ENCODE measurements at places on chromosomes 16 and 17.

DNA sequence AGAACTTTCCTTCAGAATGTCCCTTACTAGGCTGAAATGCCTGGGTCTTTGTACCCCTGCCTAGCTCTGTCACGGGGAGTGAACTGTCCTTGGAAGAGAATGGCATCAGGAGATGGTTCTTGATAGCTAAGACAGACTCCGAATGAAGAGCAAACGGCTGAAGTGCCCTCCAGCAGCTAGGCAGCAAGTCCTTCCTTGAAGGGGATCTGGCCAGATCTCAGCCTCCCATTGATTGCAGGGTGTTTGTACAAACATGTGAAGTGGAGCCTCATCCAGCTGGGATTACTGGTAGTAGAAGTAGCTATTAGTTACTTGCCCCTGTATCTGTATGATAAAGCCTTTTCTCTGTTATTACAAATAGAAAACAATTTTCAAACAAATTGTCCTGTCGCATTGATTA lies 30.9 kb downstream of the LRRC36 start:
- no peak for DNase-seq

DNA sequence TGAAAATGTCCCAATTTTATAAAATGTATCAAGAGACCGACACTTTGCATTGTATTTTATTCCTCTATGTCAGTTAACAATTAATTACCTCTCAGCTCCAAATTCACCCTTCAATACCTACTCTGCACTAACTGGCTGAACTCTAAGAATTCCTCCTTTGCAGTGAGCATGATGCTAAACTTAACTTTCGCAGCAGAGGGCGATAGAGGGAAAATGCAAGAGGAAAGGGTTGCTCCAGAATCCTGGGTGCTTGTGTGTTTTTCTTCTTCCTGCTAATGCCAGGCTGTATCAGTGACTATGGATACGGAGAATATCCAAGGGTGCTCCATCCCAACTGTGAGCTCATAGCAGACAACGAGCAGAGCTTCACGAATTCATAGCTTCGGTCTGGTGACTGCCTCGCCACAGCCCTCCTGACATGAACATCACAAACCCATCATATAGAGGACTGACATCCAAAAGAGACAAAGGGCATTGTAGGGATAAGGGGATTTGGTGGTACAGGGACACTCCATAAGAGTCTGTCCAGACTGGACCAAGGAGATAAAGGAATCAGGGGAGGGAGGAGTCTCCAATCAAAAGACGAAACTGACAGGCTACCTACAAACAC lies 172.9 kb downstream of the STX8 start:
- DNase-seq, result peak; percentile 23

GRCh38 chr17:30543456-30543855 lies 66.2 kb downstream of the GOSR1 start:
- DNase-seq, result no peak

GRCh38 chr17:51463353-51463752 lies 203.0 kb downstream of the UTP18 start:
- DNase-seq, result no peak

GRCh38 chr17:80529104-80529903 lies 15.3 kb upstream of the RPTOR start:
- no peak for DNase-seq

- DNase-seq, result no peak
Measured at GRCh38 chr17:35907691-35908090, 22.9 kb downstream of the RDM1 start.

- no peak for DNase-seq
Measured at GRCh38 chr17:68290268-68290954, 516 bp downstream of the SLC16A6 start.

GRCh38 chr17:74822335-74822938 lies 37.2 kb downstream of the GRIN2C start:
- DNase-seq, result no peak

GRCh38 chr16:17370223-17370707 lies 100.5 kb downstream of the XYLT1 start:
- peak; percentile 54 for DNase-seq

DNA sequence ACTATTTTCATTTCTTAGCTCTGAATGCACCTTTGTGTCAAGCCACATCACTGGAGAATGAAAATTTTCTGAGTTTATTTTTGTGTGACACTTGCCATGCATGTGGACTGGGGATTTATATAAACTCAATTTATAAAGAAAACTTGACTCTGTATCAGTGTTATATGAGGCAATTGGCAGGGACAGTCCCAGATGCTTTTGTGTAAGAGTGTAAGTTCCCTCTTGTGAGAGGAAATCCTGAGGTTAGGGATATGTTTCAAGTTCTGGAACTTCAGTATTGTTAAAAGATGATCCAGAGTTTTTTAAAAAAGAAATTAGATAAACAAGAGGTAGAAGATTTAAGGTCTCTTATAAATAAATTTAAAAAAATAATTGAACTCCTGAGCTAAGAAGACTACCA lies 10.9 kb upstream of the CCL8 start:
- no peak for DNase-seq

GRCh38 chr16:56298116-56298515 lies 106.8 kb downstream of the GNAO1 start:
- DNase-seq, result no peak

- DNase-seq, result no peak
Measured at GRCh38 chr17:1112875-1113274, 66.9 kb downstream of the ABR start.

- DNase-seq, result no peak
Measured at GRCh38 chr17:8155231-8155995, 3.2 kb upstream of the PER1 start.

- DNase-seq, result no peak
Measured at GRCh38 chr17:80113033-80113484, 11.7 kb downstream of the GAA start.

GRCh38 chr17:78180083-78180482 lies 6.8 kb downstream of the TK1 start:
- DNase-seq, result no peak

DNA sequence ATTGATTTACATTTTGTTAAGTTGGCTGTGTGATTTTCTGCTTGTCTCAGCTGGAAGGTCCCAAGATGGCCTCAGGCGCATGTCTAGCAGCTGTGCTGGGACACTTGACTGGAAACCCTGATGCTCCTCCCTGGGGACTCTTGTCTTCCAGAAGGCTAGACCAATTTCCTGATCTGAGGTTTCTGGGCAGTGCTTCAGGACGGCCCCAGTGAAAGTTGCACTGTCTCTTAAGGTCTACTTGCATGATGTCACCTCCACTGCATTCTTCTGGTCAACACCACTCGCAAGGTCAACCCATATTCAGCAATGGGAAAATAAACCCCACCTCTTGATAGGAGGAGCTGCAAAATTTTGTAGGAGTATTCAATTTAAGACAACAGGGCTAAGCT lies 116.0 kb downstream of the SALL1 start:
- DNase-seq, result peak; percentile 3

DNA sequence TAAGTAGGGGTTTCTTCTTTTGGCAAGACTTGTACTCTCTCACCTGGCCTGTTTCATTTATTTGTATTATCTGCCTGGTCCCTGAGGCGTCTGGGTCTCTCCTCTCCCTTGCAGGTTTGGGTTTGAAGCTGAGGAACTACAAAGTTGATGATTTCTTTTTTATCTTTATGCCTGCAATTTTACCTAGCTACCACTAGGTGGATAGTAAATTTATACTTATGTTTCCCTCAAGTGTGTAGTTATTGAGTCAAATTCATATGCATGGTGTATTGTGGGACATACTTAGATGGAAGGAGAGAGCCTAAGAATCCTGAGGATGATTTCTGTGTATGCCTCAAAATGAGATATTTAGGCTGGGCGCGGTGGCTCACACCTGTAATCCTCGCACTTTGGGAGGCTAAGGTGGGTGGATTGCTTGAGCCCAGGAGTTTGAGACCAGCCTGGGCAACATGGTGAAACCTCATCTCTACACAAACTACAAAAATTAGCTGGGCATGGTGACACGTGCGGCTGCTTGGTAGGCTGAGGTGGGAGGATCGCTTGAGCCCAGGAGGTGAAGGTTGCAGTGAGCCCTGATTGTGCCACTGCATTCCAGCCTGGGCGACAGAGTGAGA lies 13.6 kb downstream of the TMEM98 start:
- DNase-seq, result no peak

GRCh38 chr17:38447502-38448085 lies 19.3 kb downstream of the ARHGAP23 start:
- DNase-seq, result no peak

DNA sequence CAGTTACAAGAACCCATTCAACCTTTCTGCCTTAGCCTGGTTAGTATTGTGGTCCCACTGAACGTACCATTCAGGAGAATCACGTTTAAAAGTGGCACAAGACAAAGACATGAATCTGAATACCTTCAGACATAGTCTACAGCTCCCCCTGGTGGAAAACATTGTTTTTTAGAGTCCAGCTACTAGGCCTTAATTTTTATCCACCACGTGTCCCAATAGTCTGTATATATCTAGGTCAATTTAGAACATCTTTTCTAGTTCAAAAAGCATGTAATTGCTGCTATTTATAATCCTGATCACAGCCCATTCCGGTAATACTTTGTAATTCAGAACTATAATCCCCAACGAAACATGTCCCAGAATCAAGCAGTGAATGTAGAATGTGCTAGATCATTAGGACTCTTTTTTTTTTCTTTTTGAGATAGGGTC lies 13.7 kb upstream of the GUCY2D start:
- DNase-seq, result peak; percentile 86

DNA sequence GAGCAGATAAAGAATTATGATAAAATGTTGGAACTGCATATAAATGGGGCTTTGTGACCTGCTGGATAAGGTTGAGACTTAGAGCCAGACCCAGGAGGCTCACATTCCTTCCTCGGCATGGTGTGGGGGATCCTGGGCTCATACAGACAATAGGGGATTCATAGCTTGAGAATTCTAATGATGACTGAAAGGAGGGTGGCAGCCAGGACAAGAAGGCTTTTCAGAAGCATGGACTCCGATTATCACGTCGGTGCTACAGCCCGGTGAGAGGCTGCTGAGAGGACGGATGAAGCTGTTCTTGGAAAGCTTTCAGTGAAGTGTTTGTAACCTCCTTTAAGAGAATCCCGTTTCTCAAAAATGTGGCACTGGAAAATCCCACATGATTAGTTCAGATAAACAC lies 167.2 kb downstream of the ANKFN1 start:
- no peak for DNase-seq

DNA sequence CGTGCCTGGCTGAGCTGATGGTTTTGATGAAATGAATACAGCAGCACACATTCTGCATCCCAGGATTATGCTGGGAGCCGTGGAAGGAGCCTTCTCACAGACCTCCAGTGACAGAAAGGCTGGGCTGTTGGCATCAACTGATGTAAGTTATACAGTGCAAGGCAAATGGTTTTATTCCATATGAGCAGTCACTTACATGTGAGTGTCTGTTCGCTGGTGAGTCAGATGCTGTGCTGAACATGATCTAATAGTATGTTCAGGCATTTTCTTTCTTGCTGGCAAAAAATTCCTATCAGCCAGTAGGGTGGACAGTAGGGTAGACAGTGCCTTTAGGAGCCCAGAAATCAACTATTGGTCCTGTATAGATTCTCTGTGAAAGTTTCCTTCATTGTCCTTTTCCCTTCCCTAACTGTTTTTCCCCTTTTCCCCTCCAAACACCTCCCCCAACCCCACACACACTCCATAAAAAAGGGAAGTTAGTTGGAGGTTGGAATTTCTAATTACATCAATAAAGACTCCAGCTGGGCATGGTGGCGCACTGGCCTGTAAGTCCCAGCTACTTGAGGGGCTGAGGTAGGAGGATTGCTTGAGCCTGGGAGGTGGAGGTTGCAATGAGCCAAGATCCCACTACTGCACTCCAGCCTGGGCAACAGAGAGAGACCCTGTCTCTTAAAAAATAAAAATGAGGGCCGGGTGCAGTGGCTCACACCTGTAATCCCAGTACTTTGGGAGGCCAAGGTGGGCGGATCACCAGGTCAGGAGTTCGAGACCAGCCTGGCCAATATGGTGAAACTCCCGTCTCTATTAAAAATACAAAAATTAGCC lies 36.2 kb downstream of the LDHD start:
- peak; percentile 75 for DNase-seq

DNA sequence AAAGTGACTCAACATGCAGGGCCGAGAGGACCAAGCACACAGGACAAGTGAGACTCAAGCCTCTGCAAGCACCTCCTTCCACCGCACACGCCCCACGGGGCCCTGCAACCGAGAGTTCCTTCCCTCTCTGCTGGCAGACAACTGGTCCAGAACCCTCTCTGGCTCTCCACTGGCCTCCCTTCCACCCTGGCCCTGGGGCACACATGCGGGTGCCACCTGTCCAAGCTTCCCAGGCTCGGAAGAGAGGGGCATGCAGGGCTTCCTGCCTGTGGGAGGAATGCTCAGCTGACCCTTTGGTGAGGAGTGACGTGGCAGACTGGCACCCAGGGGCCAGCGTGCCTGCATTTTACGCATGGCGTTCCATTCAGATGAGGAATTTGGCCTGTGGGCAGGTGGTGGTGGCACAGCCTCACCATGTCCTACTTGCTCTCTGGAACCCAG lies 59.8 kb downstream of the PIPOX start:
- DNase-seq, result no peak

DNA sequence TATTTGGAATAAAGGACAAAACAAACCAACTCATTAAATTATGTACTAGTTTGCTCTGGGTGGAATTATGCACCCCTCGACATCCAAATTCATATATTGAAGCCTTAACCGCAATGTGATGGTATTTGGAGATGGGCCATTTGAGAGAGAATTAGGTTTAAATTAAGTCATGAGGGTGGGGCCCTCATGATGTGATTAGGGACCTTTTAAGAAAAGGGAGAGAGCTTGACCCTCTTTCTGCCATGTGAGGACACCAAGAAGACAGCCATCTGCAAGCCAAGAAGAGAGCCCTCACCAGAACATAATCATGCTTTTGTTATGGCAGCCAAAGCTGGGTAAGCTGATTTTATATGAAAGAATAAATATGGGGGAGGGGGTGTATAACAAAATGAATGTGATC lies 2.0 kb downstream of the C16orf87 start:
- no peak for DNase-seq

- no peak for DNase-seq
Measured at GRCh38 chr17:17623904-17624303, 32.4 kb upstream of the PEMT start.

DNA sequence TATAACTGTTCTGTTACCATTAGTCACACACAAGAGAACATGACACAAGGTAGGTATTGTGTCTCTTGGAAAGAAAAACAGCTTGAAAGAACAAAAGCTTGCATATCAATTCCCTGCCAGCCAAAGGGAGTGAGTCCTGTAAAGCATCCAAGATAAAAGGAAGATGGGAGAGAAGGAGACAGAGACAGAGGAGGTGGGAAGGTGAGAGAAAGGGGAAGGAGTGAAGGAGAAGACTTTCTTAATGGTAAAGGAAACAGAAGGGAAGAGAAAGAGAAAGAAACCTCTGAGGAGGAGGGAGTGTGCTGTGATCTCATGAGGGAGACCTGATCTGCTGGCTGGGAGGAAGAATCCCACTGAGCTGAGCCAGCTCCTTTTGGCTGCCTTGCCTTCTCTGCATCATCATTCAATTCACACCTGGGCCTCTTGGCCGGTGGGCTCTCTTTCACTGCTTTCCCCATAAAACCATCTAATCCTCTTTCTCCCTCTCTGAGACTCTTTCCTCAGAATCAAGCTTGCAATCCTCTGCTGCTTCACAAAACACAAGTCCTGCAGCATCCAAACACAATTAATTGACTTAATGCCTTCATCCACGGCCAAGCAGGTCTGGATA lies 271.6 kb downstream of the ABCC12 start:
- no peak for DNase-seq

GRCh38 chr17:12342161-12342560 lies 321.5 kb downstream of the MAP2K4 start:
- DNase-seq, result no peak

- DNase-seq, result peak; percentile 28
Measured at GRCh38 chr17:7307686-7308624, 527 bp downstream of the EIF5A start.
